ENCODE measurements at places on chromosomes 2 and 18. TPM values are rescaled to one million over a fixed set of nuclear protein-coding genes. Genes with fewer than 3 reads are reported as not detected.
A peak's percentile ranks its signal among the peaks of the same experiment; 100 is the strongest.

DNA sequence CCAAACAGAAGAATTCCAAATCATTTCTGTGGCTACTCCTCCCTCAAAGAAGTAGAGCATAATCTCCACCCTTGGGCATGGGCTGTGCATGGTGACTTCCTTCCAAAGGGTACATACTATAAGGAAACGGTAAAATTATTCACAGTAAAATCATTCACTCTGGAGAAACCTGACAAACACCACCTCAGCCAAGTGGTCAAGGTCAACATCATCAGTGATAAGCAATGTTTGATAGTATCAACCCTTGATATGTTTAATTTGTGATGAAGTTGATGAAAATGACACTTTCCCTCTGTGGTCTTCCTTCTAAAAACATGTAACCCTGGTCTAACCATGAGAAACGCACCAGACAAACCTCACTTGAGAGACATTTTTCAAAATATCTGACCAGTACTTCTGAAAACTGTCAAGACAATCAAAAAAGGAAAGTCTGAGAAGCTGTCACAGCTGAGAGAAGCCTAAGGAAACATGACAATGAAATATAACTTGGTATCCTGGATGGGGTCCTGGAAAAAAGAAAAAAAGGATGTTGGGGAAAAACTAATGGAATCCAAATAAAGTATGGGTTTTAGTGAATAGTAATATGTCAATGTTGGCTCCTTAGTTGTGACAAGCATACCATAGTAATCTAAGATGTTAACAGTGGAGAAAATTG, 9.4 kb upstream of the TXNDC2 start:
- H3K27me3 ChIP-seq: peaks cover 9% of the 10 kb centered on the region
- H3K36me3 ChIP-seq: no peaks in the 10 kb centered on the region

- H3K4me3 ChIP-seq: no peak overlapping the region
- H3K27ac ChIP-seq: no peak overlapping the region
- H3K4me1 ChIP-seq: no peaks in the 10 kb centered on the region
- H3K27me3 ChIP-seq: no peaks in the 10 kb centered on the region
- no peaks in the 10 kb centered on the region for H3K36me3 ChIP-seq
Observed at GRCh38 chr2:18991177-18992168, 366.9 kb downstream of the OSR1 start.

The IL36RN gene
- not detected for polyA plus RNA-seq

DNA sequence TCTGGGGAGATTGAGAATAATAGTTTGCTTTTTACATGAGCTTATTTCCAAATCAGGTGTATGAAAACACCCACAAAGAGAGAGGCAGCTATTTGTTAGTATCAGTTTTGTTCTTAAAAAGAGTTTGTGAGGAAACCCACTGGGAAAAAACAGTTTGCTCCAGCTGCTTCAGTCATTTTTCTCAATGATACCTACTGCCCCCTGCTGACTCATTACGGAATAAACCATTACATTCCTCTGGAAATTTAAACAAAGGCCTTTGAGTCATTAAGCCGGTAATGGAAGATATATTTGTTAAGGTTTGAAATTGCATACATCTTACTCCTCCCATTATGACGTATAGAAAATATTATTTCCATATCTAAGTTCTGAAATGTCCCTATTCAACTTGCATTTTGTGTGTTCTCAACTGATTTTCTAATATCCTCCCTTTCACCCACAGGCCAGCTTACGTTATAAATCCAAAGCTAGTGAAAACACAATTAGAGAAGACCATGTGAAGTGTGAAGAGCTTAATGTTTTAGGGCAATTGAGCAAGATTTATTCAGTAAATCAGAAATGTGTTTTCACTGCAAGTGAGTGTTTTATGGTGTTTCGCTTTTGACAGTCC, 761.6 kb downstream of the DSC3 start:
- H3K27ac ChIP-seq: no peak overlapping the region
- H3K4me1 ChIP-seq: no peaks in the 10 kb centered on the region
- no peak for DNase-seq
- H3K27me3 ChIP-seq: no peaks in the 10 kb centered on the region

The HK2 gene
- polyA plus RNA-seq: 6.0 TPM

DNA sequence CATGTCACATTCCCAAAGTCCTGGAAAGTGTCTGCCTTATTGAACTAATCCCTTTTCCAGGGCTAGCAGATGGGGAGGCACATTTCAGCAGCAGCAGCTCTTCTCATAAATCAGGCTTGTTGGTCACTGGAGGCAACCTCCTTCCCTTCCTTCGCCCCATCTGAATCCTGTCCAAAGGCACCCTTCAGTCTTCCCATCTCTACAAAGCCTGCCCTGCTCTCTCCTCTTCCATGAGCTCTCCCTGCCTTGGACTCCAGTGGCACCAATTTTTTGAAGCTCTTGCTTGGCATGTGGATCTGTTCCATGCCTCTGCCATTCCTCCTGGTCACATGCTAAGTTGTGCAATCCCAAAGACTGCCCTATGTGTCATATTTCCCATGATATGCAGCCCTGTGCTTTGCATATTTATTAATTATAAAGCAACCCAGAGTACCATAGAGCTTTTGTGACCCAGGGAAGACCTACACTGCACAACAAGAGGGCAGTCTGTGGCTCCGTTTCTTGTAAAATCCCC, 70.3 kb downstream of the ANTXR1 start:
- no peak overlapping the region for H3K4me3 ChIP-seq
- H3K4me1 ChIP-seq: no peaks in the 10 kb centered on the region
- H3K27ac ChIP-seq: no peak overlapping the region
- peaks cover 36% of the 10 kb centered on the region for H3K27me3 ChIP-seq
- no peak for DNase-seq

DNA sequence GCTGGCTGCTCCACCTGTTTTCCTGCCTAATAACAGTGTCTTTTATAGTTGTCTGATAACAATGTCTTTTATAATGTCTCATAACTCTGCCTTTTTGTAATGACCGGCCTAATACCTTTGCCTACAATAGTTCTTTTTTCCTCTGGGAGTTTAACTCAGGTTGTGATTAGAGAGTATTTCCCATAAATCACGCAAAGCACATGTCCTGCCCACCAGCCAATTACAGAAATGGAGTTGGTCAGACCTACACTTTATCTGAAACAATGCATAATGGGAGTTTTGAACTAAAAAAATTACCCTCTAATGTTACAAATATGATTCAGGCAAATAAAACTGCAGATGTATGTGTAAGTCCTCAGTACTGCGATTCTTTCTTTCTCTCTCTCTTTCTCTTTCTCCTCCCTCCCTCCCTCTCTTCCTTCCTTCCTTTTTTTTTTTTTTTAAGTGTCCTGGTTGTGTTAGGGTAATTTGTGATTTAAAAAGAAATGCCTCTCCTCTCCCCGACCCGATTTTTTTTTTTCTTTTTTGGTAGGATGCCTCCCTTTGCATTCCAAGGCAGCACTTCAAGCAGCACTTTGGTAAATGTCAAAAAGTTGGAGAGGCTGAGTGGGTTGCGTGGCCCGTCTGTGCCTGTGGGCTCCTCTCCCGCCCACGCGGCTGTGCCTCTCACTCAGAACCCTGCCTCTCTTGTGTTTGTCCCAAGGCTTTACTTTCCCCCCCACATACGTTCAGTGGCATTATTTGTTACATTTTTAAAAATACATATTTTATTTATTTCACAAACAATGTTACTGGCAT, 147.3 kb downstream of the AGAP1 start:
- no peak overlapping the region for H3K4me3 ChIP-seq
- H3K4me1 ChIP-seq: no peaks in the 10 kb centered on the region
- DNase-seq: no peak
- peaks cover 52% of the 10 kb centered on the region for H3K27me3 ChIP-seq
- no peak overlapping the region for H3K27ac ChIP-seq
- H3K36me3 ChIP-seq: no peaks in the 10 kb centered on the region

DNA sequence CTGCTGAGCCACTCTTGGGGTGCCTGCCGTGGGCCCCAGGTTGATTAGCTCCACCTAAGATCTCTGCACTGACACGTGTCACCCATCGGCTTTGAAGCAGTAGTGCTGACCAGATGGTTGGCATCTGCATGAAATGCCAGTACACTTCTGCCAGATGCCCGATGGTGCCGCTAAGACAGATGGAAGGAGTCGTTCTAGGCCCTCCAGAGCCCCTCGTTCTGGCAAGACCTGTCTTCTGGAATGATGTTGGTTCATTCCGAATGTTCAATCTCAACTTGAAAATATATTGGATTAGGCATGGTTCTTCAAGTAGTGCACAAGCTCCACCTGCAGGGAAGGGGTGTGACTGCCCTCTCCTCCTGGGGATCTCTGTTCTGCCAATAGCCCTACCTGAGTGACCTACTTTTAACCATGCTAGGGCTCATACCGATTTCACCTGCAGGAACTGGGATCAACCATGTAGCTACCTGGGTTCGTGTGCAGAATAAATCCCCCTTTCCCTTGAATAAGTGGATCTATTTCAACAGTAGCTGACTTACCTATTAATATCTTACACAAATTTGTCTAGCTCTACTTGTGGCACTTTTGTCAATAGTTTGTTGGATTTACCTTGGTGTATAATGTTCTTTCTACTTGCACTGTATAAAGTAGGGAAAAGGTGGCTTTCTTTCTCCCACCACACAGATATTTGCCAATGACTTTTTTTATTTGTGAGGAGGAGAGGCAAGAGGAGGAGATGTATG, 342.6 kb downstream of the CTNNA2 start:
- H3K4me1 ChIP-seq: no peaks in the 10 kb centered on the region
- H3K27ac ChIP-seq: no peak overlapping the region
- H3K4me3 ChIP-seq: no peak overlapping the region

- no peaks in the 10 kb centered on the region for H3K27me3 ChIP-seq
- H3K27ac ChIP-seq: no peak overlapping the region
- no peak overlapping the region for H3K4me3 ChIP-seq
- H3K4me1 ChIP-seq: peaks cover 74% of the 10 kb centered on the region
- peaks cover 13% of the 10 kb centered on the region for H3K36me3 ChIP-seq
- no peak for DNase-seq
Observed at GRCh38 chr2:62207491-62207890, 11.6 kb downstream of the B3GNT2 start.

GRCh38 chr2:144170179-144170578, 349.7 kb downstream of the ZEB2 start:
- no peak for DNase-seq
- H3K4me1 ChIP-seq: no peaks in the 10 kb centered on the region
- H3K4me3 ChIP-seq: no peak overlapping the region
- no peak overlapping the region for H3K27ac ChIP-seq
- H3K36me3 ChIP-seq: peaks cover 17% of the 10 kb centered on the region

DNA sequence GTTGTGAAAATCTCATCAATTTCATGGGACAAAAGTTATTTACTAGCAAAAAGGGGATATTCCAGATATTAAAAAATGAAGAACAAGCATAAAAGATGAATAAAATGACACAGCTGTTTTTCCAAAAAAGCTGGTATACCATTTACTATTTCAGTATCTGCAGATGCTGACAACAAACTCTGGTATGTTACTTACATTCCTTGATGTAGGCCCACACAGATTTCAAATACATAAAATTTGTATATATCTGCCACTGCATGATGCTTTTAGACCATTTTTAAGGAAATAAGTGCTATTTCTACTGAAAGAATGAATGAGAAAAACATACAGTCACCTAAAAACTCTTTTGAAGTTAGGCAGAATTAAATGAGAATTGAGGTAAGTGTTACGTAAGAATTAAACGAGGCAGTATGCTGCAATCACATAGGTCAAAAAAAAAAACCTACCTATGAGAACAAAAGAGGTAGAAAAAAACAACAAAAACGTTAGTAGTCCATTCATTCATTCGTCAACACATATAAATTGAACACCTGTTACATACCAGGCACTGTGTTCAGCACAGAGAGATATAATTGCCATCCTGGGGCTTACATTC, 32.5 kb downstream of the ARL5A start:
- H3K36me3 ChIP-seq: no peaks in the 10 kb centered on the region
- no peaks in the 10 kb centered on the region for H3K27me3 ChIP-seq
- no peak overlapping the region for H3K27ac ChIP-seq
- peaks cover 3% of the 10 kb centered on the region for H3K4me1 ChIP-seq

- peaks cover 94% of the 10 kb centered on the region for H3K4me1 ChIP-seq
- DNase-seq: no peak
- H3K36me3 ChIP-seq: peaks cover 15% of the 10 kb centered on the region
- no peak overlapping the region for H3K4me3 ChIP-seq
- peak overlapping the region; percentile 41 for H3K27ac ChIP-seq
Observed at GRCh38 chr18:63177919-63178821, 141.4 kb downstream of the BCL2 start.

DNA sequence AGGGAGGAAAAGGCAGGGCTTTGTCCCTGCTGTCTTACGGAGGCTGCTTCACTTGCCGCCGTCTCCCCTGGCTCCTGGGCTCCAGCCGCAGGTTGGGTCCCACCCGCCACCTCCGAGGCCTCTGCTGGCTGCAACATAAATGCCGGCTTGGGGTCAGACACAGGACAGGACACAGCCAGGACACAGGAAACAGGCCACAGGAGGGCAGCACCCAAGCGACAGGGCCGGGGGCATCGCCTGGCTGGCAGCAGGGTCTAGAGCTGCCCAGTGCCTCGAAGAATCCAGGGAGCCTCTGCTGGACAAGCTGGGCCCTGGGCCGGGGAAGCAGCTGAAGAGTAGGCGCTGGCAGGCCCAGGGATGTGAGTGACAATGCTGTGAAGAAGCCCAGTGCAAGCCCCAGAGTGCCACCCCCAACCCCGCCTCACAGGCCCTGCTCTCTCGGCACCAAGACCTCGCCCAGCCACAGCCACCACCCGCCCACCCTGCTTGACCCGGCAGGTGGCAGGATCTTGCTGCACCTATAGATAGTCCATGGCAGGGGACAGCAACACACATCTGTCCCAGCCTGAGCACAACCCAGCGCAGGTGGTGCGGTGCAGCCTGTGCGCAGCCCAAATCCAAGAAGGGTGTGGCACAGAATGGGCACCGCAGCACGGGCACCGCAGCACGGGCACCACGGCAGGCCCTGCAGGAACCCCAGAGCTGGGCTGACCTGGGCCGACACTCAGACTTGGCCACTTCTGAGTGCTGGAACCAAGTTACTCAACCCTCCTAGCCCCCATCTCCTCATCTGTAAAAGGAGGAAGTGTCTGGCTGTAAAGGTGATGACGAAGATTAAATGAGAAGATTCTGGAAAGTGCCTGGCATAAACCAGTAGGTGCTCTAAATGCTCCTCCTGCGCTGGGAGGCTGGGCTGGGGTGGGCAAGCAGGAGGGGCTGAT, 55.6 kb downstream of the BIN1 start:
- H3K27ac ChIP-seq: no peak overlapping the region
- DNase-seq: no peak
- H3K4me3 ChIP-seq: no peak overlapping the region
- H3K27me3 ChIP-seq: no peaks in the 10 kb centered on the region
- H3K36me3 ChIP-seq: no peaks in the 10 kb centered on the region

DNA sequence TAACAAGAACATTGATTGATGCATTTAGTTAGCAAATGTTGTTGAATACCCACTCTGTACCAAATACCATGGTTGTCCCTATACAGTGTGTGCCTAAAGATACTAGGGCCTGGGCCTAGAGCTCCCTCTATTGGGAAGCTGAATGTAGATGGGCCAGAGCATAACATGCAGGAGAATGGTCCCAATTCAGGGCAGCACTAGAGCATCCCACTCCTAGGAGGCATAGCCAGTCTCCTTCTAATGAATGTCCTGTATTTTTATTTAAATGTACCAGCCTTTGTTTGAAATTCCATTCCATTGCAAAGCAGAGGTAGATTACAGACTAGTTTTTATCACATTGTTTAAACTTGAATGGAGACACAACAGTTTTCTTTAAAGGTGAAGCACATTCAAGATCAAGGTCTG, 90.6 kb downstream of the FEZ2 start:
- H3K4me3 ChIP-seq: no peak overlapping the region
- H3K36me3 ChIP-seq: no peaks in the 10 kb centered on the region
- H3K27ac ChIP-seq: no peak overlapping the region

The UGT1A5 gene
- not detected for polyA plus RNA-seq

The LYPD6B gene
- polyA plus RNA-seq: 0.78 TPM

Measured in naive B cell (primary cell).